NCI-H1417 treated with DMSO at 0.1 percent for 48 hours (cell line): ENCODE measurements at places on chromosomes 5 and 9.

GRCh38 chr5:69527128-69527770 is 32.7 kb upstream of the GTF2H2C start:
- no peak for DNase-seq

DNA sequence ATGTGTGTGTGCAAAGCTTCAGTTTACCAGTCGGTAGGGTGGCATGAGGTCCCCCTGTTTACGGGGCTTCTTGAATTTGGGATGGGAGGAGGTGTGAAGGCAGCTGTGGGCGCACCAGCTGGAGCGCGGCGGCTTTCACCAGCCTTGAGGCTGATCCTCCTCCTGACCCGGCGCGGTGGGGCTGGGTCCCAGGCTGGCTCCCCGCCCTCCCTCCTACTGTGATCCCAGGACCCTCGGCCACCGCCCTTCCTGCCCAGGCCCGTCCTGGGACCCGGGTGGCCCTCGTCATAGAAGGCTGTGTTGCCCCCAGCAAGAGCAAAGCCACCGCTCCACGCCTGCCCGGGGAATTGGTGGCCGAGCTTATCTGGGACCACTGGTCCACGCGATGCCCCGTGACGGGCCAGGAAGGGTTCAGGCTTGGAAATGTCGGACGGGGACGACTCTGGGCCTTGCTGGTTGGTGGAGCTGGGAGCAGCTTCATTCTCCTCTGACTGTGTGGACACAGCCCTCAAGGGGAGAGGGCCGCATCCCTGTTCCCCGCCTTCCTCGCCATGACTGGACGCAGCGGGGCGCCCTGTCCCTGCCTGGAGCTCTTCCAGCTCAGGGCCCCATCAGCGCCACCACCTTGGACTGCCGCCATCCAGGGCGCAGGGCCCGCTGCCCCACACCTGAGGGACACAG is 271.1 kb upstream of the IRX1 start:
- DNase-seq: no peak

- DNase-seq: no peak
These were observed 13.3 kb upstream of the SEPTIN8 start for GRCh38 chr5:132790201-132790865.

DNA sequence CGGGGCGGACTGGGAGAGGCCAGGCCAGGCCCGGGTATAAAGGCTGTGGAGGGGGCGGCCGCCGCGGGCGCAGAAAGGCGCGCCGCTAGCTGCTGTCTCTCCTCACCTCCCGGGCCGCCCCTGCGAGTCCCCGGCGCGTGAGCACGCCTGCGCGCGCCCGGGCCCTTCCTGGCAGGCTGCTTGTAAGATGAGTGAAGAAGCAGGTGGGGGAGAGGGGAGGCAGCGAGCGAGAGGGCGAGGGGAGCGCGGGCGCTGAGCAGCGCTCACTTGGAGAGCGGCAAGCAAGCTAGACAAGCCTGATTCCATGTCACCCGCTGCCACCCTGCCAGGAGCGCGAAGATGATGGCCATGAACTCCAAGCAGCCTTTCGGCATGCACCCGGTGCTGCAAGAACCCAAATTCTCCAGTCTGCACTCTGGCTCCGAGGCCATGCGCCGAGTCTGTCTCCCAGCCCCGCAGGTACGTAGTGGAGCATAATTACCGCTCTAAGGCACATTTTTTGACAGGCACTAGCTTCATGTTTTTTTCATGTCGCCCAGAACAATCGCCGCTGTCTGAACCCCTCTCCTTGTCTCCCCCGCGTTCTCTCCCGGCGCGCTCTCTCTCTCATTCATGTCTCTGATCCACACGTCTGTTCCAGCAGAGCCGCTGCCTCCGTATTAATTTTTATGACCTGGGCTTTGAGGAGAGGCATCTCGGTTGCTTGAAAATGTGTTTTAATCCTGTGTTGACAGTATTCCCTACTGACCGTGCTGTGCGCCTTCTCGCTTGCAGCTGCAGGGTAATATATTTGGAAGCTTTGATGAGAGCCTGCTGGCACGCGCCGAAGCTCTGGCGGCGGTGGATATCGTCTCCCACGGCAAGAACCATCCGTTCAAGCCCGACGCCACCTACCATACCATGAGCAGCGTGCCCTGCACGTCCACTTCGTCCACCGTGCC is at the start of gene POU4F3:
Gene POU4F3, plus strand, starts transcription at position 66 of the 941 bp plus-strand sequence. Its CDS starts 274 bp downstream, at position 340.
- no peak for DNase-seq

DNA sequence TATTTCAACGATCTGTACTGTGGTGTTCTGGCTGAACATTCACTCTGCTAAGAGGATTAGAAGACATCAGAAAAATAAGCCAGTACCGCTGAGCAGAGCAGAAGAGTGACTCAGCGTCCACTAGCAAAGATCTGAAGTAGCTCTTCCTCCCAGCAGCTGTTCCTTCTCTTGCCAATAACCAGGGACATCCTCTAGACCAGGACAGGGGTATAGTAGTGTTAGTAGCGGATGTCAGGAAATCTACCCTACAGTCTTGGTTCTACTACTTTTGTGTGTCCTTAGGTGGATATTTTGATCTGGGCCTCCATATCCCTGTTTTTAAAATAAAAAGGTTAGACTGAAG is 103.6 kb downstream of the TSSK1B start:
- DNase-seq: no peak

DNA sequence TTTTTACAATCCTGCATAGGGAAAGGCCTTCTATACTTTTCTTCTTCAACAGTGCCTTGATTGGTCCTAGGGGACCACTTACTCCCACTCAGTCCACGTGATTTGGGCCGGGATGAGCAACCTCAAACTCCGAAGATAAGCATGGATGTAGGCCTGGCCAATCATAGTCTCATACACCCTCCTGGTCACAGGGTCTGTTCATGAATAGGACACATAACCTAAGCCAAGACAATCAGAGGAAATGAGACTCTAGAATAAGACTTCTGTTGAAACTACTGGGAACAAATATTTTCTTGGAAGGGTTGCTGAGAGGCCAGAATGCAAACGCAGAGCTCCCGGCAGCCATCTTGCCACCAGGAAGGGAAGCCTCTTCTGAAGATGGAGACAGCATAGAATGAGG is 68.1 kb downstream of the ARL15 start:
- no peak for DNase-seq

DNA sequence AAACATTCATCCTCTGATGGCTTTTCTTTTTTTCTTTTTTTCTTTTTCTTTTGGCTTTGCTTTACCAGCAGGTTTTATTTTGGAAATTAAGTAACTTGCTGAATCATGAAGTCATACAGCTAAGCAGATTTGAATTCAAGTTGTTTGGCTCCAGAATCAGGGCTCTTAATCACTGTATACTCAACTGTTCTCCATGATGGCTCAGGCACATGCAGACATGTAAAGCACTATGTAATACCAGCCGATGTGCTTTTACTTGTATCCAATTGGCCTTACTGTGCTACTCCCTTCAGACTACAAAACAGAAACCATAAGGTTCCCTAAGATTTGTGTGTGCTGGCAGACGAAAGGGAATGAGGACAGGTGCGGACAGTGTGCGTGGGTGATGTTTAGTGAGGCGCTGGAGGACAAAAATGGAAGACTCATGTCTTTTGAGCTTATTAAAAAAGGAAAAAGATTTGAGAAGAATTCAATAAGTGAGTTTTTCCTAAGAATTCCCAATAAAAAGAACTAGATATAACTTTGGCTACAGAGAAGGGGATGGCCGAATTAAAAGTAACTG is 44.7 kb upstream of the OTP start:
- no peak for DNase-seq

- no peak for DNase-seq
These were observed 10.9 kb downstream of the FYB1 start for GRCh38 chr5:39208471-39208870.

- no peak for DNase-seq
These were observed 44.7 kb downstream of the GOLM1 start for GRCh38 chr9:86054695-86055094.

- no peak for DNase-seq
These were observed 274.5 kb downstream of the NSG2 start for GRCh38 chr5:174320051-174320450.

DNA sequence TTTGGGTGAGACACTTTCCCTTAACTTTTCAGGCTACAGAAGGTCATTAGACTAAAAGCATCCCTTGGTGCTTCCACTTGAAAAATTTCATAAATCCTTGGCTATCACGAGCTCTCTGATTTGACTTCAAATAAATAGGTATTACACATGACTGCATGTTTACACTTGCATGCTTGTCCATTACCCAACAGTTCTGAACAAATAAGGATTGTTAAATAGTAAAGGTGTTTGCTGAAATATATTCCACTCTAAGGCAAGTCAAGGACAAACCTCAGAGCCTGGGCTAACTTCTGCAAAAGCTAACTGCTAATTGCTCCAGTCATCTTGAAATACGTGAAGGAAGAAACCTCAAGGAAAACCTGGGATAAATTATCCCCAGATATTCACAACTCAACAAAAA is 14.5 kb downstream of the FBXW2 start:
- DNase-seq: no peak

- DNase-seq: peak; percentile 95
These were observed 57.3 kb downstream of the GADD45G start for GRCh38 chr9:89661956-89662717.

DNA sequence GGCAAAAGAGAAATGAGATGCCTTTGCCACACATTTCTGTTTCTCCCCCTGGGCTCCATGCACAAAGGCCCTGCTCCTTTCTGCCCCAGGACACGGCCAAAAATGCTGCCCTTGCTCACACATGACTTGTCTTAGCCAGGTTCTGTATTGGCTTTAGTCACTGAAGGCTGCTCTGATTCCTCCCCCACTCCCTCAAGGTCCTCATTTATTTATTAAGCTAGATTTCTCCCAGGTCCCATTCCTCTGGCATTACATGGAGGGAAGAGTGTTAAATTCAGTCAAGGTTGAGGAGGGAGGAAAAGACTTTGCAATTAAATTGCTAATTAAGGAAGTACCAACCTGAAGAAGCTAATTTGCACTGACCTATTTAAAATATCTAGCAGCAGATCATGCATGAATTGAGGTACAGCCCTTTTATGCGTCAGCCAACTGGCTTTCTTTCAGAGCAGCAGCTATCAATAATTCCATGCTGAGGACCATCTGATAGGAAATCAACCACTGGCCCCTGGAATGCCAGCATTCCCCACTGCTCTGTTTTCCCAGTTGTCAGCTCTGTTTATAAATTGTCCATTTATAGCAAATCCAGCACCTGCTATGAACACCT is 81.2 kb upstream of the MAP3K1 start:
- no peak for DNase-seq

- no peak for DNase-seq
These were observed 781 bp downstream of the NRG2 start for GRCh38 chr5:140042393-140042642.

- DNase-seq: no peak
These were observed 20.1 kb downstream of the TTC1 start for GRCh38 chr5:160029004-160029403.

GRCh38 chr5:53814819-53815218 is 254.4 kb downstream of the NDUFS4 start:
- no peak for DNase-seq

- DNase-seq: no peak
These were observed 17.3 kb downstream of the ATPSCKMT start for GRCh38 chr5:10232386-10232785.

DNA sequence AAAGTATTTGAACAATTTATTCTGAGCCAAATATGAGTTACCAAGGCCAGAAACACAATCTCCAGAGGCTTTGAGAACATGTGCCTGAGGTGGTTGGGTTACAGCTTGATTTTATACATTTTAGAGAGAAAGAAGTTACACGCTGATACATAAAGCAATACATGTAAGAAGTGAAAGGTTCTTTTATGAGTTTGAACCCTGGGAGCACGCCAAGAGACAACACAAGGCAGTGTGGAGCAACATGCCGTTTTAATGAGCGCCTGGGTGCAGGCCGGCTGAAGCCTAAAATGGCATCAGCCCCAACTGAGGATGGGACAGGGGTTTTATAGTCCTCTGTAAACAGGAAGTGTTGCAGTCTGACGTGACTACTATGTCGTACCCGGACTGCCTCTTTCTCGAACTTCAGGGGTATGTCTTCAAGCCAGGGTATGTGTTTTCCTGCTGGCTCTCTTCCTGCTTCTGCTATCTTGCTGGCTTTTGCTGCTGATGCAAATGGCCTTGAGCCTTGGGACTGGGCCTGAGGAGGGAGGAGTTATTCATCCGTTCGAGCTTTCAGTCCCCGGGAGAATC is 193.7 kb downstream of the CYLC2 start:
- no peak for DNase-seq

- DNase-seq: no peak
These were observed 25.0 kb downstream of the RGS3 start for GRCh38 chr9:113488490-113488889.
